ENCODE measurements at places on chromosomes 4 and X. TPM values are rescaled to one million over a fixed set of nuclear protein-coding genes. Genes with fewer than 3 reads are reported as not detected.

DNA sequence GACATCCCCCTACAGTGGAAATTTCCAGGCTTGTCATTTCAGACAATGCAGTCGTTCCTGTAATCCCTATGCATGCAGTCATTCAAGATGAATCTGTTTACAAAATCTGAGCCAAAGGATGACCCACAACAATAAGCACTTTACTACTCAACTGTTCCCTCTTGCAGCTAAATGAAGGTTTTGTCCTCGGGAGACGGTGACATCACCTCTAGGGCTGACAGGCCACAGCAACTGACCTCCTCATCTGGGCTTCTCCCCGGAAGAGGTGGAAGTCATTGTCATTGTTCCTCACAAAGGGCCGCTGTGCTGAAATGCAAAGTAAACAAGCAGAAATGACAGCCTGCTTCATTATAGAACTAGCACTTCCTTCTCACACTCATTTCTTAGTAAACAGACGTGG, 29.2 kb downstream of the CLRN2 start:
- no peaks in the 10 kb centered on the region for H3K27me3 ChIP-seq
- peak overlapping the region; percentile 90 for H3K27ac ChIP-seq
- peak; percentile 14 for DNase-seq
- H3K4me1 ChIP-seq: peaks cover 26% of the 10 kb centered on the region
- no peaks in the 10 kb centered on the region for H3K36me3 ChIP-seq

DNA sequence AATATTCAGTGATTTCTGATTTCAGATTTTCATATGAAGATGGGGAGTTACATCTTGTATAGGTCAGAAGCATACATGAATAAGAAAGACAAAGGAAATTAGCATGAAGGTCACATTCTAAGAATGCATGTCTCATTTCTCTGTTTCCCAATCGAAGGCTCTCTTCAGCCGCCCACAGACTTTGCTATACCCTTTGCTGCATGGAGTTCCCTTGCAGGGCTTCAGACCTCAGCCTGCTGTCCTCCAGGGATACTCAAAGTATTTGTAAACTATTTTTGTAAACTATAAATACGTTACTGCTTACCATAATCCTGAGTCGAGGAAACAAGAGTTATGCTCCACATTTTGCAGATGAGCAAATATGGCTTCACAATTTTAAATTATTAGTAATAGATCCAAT, 738.4 kb downstream of the PCDH18 start:
- H3K27ac ChIP-seq: no peak overlapping the region
- no peak overlapping the region for H3K4me3 ChIP-seq
- no peaks in the 10 kb centered on the region for H3K36me3 ChIP-seq
- no peak for DNase-seq

DNA sequence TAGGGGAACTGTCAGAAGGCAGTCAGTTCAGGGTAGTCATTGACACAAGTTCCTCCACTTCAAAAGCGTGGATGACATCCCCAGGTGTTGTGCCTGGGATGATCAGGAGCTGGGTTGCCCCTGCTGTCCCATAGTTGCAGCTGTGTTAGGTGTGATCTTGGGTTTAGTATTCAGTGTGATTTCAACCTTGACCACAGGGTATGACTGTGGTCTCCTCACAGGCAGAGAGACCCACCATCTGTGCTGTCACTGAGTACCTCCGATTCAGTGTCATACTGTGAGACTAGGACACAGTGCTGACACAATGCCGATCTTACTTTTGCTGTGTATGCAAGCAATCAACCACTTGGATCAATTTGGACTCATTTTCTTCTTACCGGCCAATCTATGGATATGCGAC, 25.2 kb downstream of the FOXR2 start:
- peaks cover 4% of the 10 kb centered on the region for H3K27me3 ChIP-seq
- no peak overlapping the region for H3K27ac ChIP-seq
- no peaks in the 10 kb centered on the region for H3K4me1 ChIP-seq
- H3K36me3 ChIP-seq: peaks cover 2% of the 10 kb centered on the region
- no peak for DNase-seq
- no peak overlapping the region for H3K4me3 ChIP-seq

DNA sequence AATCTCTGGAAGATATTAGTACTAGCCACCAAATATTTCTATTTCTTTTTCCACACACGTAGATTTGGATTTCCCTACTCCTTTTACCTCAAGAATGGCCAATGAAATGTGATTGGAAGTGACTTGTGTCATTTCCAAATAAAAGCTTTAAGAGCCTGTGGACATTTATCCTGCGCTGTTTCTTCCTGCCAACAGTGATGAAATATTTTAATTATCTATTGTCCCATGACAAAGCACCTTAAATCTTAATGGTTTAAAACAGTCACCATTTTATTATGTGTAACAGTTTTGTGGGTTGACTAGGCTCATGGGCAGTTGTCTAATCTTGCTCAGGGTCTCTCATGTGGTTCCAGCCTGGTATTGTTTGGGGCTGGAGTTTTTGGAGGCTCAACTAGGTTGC, 3.5 kb upstream of the PGRMC2 start:
- DNase-seq: no peak
- H3K4me1 ChIP-seq: peaks cover 11% of the 10 kb centered on the region
- no peak overlapping the region for H3K27ac ChIP-seq
- no peaks in the 10 kb centered on the region for H3K36me3 ChIP-seq

CITED1 gene
- total RNA-seq: 4.8 TPM

DNA sequence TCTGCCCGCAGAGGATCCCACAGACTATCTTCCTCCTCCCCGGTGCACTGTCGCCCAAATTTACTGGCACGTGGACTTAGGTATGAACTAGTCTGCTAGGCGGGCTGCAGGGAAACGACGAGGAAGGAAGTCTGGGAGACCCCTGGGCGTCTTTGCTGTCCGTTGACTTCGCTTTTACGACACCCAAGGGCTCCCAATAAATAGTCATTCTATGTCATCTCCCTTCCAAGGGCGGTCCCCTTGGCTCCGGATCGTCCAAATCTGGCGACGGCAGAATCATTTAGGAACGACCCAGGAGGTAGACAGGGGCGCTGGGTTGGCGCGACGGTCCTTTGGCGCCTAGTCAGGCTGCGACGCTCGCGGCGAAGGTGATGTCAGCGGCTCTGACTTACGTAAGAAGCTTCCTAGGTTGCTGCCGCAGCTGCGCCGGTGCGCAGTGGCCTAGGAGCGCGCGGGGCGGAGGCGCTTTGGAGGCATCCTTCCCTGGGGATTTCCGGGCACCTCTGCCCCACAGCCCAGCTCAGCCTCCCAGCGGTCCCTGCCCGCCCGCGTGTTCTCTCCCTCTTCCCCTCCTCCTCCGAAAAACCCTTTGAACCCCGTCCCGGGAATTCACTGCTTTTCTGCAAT, 2.2 kb downstream of the NHS start:
- H3K27ac ChIP-seq: no peak overlapping the region
- peaks cover 84% of the 10 kb centered on the region for H3K27me3 ChIP-seq
- H3K4me3 ChIP-seq: peak overlapping the region; percentile 86
- peaks cover 22% of the 10 kb centered on the region for H3K4me1 ChIP-seq

GRCh38 chr4:1992468-1993168, 16.2 kb downstream of the NELFA start:
- no peaks in the 10 kb centered on the region for H3K27me3 ChIP-seq
- no peaks in the 10 kb centered on the region for H3K4me1 ChIP-seq
- no peak overlapping the region for H3K27ac ChIP-seq
- H3K36me3 ChIP-seq: peaks cover 30% of the 10 kb centered on the region

- no peak for DNase-seq
- no peak overlapping the region for H3K4me3 ChIP-seq
- no peaks in the 10 kb centered on the region for H3K4me1 ChIP-seq
- no peak overlapping the region for H3K27ac ChIP-seq
Measured at GRCh38 chr4:35872273-35872672, 372.0 kb downstream of the ARAP2 start.

NEUROG2 gene
- total RNA-seq: 4.2 TPM

ALB gene
- 0.70 TPM for total RNA-seq

NR3C2 gene
- total RNA-seq: 0.30 TPM

DNA sequence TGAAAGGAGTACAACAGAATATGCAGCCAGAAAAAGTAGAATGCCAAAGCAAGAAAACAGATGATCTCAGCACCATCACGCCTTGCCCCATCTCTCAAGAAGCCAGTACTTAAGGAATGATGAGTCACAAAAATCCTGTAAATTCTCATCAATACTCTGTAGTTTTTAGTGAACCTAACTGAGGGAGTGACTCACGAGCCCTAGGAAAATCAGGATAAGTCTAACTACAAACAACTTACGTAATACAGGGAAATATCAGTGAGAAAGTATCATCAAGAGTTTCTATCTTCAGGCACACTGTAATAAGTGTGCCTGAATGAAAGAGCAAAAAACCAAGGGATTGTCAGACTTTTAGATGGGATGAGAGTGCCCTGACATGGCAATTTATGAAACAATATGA, 644.4 kb downstream of the STPG2 start:
- H3K4me1 ChIP-seq: peaks cover 17% of the 10 kb centered on the region
- H3K36me3 ChIP-seq: no peaks in the 10 kb centered on the region
- no peak for DNase-seq
- no peak overlapping the region for H3K27ac ChIP-seq

DNA sequence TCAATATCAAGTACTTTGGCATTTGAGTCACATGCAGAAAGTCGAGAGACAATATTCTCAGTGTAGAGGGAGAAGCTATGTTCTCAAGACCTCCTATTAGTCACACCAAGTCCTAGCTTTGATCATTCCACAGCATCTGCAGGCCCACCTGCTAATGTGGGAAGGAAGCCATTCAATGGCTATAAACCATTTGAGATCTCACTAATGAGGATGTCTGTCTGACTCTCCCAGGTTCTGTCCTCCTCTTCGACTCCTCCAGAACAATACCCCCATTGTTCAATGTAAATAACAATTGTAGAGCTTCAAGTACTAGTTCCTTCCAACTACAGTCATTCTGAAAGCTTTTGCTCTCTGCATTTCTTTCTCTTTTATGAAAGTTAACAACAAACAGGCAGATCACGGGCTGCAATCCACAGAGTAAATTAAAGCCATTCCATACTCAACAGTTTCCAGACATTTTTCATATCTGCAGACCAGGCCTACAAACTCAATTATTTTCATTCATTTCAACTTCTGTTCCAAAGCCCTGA, 140.2 kb upstream of the EDNRA start:
- H3K4me1 ChIP-seq: peaks cover 9% of the 10 kb centered on the region
- no peak overlapping the region for H3K4me3 ChIP-seq
- H3K27me3 ChIP-seq: no peaks in the 10 kb centered on the region
- no peak for DNase-seq
- H3K36me3 ChIP-seq: no peaks in the 10 kb centered on the region
- H3K27ac ChIP-seq: no peak overlapping the region

UGT2B15 gene
- total RNA-seq: not detected

GRCh38 chr4:81498046-81498445, 26.3 kb upstream of the RASGEF1B start:
- peaks cover 28% of the 10 kb centered on the region for H3K4me1 ChIP-seq
- no peak overlapping the region for H3K4me3 ChIP-seq
- H3K27me3 ChIP-seq: peaks cover 11% of the 10 kb centered on the region
- no peak for DNase-seq

PDZD11 gene
- total RNA-seq: 38.3 TPM

DNA sequence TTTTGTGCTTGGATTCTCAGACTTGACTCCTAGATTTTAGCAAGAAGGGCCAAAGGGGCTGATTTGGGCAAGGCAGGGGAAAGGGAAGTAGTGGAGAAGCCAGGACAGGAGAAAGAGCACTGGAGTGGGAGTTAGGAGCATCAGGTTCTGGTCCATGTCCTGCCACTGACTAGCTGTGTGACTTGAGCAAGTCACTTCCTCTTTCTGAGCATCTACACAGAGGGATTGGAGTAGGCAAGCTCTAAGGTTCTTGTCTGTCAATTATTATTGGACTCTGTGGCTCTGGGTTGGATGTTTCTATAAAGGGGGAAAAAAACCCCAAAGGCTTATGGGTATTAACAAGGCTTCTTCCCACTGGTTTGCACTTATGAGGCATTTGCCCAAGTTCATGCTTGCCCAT, 24.4 kb downstream of the PLAC1 start:
- no peak overlapping the region for H3K27ac ChIP-seq
- no peaks in the 10 kb centered on the region for H3K4me1 ChIP-seq
- DNase-seq: no peak

GRCh38 chrX:16212436-16212835, 45.2 kb downstream of the MAGEB17 start:
- H3K27me3 ChIP-seq: no peaks in the 10 kb centered on the region
- no peak for DNase-seq
- H3K27ac ChIP-seq: no peak overlapping the region
- no peaks in the 10 kb centered on the region for H3K36me3 ChIP-seq

GRCh38 chr4:98430708-98431403, 169.7 kb downstream of the RAP1GDS1 start:
- no peak overlapping the region for H3K4me3 ChIP-seq
- no peaks in the 10 kb centered on the region for H3K27me3 ChIP-seq
- peaks cover 27% of the 10 kb centered on the region for H3K36me3 ChIP-seq
- H3K4me1 ChIP-seq: peaks cover 5% of the 10 kb centered on the region
- H3K27ac ChIP-seq: no peak overlapping the region
- no peak for DNase-seq

- no peak overlapping the region for H3K4me3 ChIP-seq
- no peaks in the 10 kb centered on the region for H3K27me3 ChIP-seq
- no peaks in the 10 kb centered on the region for H3K4me1 ChIP-seq
- no peak overlapping the region for H3K27ac ChIP-seq
Measured at GRCh38 chr4:27217261-27217769, 356.7 kb downstream of the STIM2 start.

- H3K27me3 ChIP-seq: no peaks in the 10 kb centered on the region
- H3K27ac ChIP-seq: no peak overlapping the region
- H3K36me3 ChIP-seq: no peaks in the 10 kb centered on the region
- H3K4me3 ChIP-seq: no peak overlapping the region
- H3K4me1 ChIP-seq: peaks cover 8% of the 10 kb centered on the region
Measured at GRCh38 chr4:144666539-144667175, 20.7 kb downstream of the HHIP start.

DNA sequence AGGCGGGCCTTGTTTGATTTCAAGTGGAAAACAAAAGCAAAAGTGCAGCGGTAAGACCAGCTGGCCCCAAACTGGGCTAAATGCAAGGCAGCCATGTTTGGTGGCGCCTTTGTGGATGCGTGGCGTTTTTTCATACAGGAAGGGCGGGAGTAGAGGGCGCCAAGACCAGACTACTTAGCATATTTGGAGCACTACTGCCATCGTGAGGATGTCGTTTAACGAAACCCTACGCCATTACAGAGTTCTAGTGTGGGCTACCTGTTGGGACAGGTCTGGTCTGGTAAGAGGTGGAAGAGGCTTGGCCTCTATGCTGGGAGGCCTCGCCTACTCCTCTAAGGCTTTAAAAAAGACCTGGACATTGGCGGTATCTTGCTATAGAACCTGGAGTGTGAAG, 230.7 kb upstream of the STK26 start:
- DNase-seq: no peak
- H3K4me1 ChIP-seq: no peaks in the 10 kb centered on the region
- no peak overlapping the region for H3K27ac ChIP-seq
- no peak overlapping the region for H3K4me3 ChIP-seq
- no peaks in the 10 kb centered on the region for H3K27me3 ChIP-seq

PABPC1L2A gene
- 0.23 TPM for total RNA-seq

RBMX gene
- total RNA-seq: 532 TPM

DNA sequence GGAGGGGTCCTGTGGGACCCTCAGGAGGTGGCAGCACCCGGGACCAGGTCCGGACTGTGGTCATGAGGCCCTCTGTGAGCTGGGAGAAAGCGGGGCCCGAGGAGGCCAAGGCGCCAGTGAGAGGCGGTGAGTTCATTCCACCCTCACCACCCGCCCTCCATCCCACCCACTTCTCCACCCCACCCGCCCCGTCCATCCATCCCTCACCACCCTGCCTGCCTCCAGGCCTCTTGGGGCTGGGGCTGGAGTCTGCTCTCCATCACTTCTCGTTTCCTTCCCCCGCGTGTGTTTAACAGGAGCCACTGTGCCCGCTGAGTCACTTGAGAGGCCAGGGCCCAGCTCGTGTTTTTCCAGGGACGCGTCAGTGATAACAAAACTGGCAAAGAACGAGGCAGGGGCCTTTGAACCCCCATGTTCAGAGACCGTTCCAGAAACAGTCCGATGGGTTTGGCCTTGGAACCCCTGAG, 6.2 kb downstream of the SH3TC1 start:
- DNase-seq: no peak
- H3K4me3 ChIP-seq: no peak overlapping the region
- peaks cover 4% of the 10 kb centered on the region for H3K4me1 ChIP-seq
- no peaks in the 10 kb centered on the region for H3K27me3 ChIP-seq
- H3K36me3 ChIP-seq: no peaks in the 10 kb centered on the region
